ENCODE measurements at places on chromosomes 11 and 22. TPM values are rescaled to one million over a fixed set of nuclear protein-coding genes. Genes with fewer than 3 reads are reported as not detected.

The MPZL2 gene
- 1.1 TPM for polyA plus RNA-seq

The OR52J3 gene
- not detected for polyA plus RNA-seq

The PHOX2A gene
- not detected for polyA plus RNA-seq

The NUP50 gene
- 20.6 TPM for polyA plus RNA-seq

The DNAL4 gene
- polyA plus RNA-seq, result 11.2 TPM

The TSSK2 gene
- polyA plus RNA-seq, result not detected

The CAVIN3 gene
- polyA plus RNA-seq, result 15.6 TPM

The KDM4E gene
- 0.18 TPM for polyA plus RNA-seq

The PYGM gene
- polyA plus RNA-seq, result 56.2 TPM

GRCh38 chr11:44066732-44067141, 667 bp downstream of the ACCS start:
- DNase-seq, result peak; percentile 35

GRCh38 chr22:29916007-29916544, 33.1 kb downstream of the MTMR3 start:
- DNase-seq, result no peak

DNA sequence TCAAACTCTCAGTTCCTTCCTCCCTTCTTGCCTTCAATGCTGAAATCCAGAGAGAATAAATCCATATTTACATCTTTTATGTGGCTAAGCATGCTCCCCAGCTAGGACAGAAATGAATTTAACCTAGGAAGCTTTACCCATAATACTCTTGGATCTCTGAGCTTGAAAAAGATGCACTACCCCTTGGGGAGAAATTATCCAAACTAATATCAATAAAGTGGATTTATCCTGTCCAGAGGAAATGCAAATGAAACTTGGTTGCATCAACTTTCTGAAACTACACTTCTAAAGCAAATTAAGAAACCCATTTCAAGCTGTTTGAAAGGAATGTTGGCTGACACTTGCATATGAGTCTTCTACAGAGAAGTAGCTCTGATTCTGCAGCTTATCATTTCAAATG, 347.9 kb downstream of the TTC28 start:
- no peak for DNase-seq

- DNase-seq, result no peak
These were observed 76.9 kb downstream of the NTM start for GRCh38 chr11:131447277-131447815.

DNA sequence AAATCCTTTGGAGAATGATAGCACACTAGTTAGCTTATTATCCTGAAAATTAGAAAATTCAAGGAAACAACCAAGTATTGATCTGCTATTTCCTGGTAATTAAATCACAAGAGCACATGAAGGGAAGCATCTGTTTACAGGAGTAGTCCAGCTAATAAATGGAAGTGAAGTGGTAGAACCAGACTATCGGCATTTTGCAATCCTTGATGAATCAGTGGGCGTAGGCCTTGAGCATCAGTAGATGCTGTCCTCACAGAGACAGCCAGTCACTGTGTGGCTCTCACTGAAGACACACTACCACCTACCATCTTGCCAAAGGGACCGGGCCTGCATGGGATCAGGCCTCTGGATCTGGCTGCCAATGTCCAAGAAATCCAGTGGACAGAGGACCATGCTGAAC, 69.8 kb downstream of the FBLN1 start:
- no peak for DNase-seq

- DNase-seq, result peak; percentile 80
These were observed 100.3 kb upstream of the AKIP1 start for GRCh38 chr11:8810540-8811301.

DNA sequence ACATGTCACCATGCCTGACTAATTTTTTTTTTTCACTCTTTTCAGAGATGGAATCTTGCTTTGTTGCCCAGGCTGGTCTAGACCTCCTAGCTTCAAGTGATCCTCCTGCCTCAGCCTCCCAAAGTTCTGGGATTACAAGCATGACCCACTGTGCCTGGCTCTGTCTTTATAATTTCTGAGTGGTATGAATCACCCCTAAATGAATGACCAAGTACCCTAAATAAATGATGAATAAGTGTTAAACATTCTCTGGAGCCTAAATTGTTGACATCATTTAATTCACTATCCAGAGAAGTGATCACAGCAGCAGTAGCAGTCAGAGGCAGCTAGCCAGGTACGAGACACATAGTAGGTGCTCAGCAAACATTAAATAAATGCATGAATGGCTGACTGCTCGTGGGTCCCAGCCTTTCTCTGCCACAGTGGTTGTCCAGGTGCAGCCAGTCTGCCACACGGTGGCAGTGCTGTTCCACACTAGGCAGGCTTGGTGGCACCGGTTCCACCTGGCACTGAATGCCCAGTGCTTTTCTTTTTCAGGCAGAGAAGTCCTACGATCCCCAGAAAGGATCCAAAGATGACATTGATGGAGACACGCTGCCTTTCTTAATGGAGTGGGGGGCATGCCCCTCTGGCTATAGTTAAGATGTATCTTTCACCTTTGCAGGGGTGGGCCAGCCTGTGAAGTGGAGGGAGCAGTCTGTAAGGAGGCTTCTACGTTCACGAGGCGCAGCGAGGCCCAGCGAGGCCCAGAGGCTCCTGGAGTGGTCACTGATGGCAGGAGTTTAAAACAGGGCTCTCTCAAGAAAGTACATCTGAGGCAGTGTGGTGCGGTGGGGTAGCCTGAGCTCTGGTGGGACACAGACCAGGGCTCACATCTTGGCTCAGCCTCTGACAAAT, 8.7 kb upstream of the TTC12 start:
- peak; percentile 68 for DNase-seq

GRCh38 chr11:92302770-92303169, 78.2 kb downstream of the FAT3 start:
- peak; percentile 33 for DNase-seq

- DNase-seq, result no peak
These were observed 57.6 kb downstream of the TNRC6B start for GRCh38 chr22:40235308-40235707.

GRCh38 chr11:117374316-117375055, 46.8 kb downstream of the CEP164 start:
- DNase-seq, result no peak

- DNase-seq, result peak; percentile 71
These were observed 1.3 kb downstream of the EHBP1L1 start for GRCh38 chr11:65576867-65577755.

DNA sequence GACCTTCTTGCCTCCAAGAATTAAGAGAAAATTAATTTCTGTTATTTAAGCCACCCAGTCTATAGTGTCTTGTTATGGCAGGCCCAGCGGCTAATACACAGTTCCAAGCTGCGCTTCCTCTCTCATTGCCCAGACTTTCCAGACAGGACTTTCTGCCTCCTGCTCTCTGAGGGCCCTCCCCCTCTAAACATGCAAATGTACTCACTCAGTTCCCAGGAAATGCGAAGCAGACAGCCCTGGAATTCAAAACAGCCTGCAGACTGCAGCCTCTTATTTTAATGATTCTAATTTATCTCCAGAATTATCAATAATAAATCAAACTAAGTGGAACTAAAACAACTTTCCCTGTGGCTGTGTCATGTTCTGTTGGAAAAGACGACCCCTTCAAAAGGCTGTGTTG, 115.5 kb upstream of the ISX start:
- DNase-seq, result peak; percentile 5

- DNase-seq, result no peak
These were observed 9.1 kb downstream of the GAL3ST1 start for GRCh38 chr22:30565341-30565740.

- no peak for DNase-seq
These were observed 7.0 kb upstream of the DDX17 start for GRCh38 chr22:38513063-38513462.

DNA sequence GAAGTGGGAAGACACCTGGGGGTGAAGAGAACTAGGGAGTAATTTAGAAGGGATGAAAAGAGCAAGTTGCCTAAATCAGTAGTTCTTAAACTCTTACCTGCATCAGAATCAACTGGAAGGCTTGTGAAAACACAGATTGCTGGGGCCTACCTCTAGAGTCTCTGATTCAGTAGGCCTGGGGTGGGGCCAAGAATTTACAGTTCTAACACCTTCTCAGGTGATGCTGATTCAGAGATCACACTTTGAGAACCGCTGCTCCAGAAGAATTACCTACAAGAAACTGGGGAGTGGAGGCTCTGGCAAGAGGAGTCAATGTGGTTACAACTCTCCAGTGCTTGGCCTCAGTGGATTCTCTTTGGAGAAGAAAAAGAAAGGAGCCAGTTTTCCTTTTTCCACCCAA, 128.7 kb downstream of the C11orf58 start:
- no peak for DNase-seq

DNA sequence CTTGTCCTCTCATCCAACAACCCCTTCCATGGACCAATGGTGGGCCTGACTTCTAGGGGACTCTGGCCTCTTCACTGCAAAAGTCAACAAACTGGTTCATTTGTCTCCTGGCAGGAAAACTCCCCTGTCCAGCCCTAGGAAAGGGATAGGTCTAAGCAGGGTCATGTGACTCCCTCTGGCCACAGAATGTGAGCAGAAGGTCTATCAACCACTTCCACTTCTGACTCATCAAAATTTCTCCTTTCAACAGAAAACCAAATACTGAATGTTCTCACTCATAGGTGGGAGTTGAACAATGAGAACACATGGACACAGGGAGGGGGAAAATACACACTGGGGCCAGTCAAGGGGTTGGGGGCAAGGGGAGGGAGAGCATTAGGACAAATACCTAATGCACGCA, 1.3 kb upstream of the ISX start:
- DNase-seq, result no peak

DNA sequence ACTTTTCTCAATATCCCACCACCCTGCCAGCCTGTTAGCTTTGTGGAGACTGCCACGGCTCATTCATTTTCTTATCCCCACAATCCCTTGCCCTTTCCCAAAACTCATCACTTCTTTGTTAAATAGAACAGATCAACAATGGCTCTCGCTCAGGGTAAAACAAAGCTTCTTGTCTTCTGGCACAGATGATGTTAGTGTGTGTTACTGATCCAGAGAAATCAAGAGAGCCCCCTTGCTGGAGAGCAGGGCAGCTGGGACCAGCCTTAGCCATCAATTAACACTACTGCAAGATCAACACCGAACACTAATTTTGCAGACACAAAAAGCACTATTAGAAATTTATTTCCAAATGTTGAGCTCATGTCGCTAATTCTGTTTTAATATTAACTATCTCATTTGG, 420.9 kb downstream of the TENM4 start:
- no peak for DNase-seq

- DNase-seq, result peak; percentile 84
These were observed 32.2 kb upstream of the PLET1 start for GRCh38 chr11:112292785-112293407.

DNA sequence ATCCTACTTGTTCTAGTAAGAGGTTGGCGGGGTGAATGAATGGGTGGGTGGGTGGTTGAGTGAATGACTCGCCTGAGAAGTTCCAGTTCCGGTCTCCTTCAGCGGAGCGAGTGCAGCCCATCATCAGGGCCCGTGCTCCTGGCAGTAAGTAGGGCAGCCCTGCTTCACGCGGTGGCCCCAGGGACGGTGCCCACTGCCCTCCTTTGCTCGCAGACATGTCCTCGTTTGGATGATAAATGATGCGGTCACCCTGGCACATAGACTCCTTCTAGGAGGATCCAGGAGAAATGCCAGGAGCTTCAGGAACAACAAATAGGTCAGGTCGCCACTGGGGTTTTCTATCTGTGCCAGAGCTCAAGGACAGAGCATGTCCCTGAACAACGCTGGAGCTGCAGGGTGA, 370.8 kb downstream of the CTTN start:
- DNase-seq, result no peak

DNA sequence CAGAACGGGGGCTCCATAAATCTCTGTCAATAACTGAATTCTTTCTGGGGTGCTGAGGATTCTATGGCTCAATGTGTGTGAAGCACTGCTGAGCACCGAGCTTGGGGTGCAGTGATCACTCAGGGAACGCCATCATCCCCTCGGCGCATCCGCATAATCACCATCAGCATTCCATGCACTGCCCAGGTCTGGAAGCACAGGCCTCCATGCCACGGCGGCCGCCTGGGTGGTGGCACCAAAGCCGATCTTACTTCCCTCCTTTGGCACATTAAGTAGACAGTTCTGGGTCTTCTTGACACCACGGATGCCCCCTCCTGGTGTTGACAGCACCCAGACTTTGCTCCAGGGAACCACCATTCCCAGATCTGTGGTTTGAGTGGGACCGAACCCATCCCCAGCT, 15.6 kb downstream of the LTO1 start:
- no peak for DNase-seq

GRCh38 chr11:134609361-134610115, 197.5 kb upstream of the B3GAT1 start:
- DNase-seq, result no peak
